ENCODE measurements at places on chromosomes 4 and X.

DNA sequence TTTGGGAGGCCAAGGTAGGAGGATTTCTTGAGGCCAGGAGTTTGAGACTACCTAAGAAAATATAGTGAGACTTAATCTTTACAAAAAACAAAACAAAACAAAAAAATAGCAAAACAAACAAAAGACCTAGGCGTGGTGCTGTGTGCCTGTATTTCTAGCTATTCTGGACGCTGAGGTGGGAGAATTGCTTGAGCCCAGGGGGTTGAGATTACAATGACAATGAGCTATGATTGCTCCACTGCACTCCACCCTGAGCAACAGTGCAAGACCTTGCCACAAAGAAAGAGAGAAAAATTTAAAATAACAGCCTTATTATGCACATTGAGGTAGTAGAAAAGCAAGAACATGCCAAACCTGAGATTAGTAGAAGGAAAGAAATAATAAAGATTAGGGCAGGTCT lies 657.7 kb downstream of the PDHA2 start:
- DNase-seq, result no peak

GRCh38 chrX:149161435-149162088 lies 343.5 kb downstream of the IDS start:
- DNase-seq, result no peak

DNA sequence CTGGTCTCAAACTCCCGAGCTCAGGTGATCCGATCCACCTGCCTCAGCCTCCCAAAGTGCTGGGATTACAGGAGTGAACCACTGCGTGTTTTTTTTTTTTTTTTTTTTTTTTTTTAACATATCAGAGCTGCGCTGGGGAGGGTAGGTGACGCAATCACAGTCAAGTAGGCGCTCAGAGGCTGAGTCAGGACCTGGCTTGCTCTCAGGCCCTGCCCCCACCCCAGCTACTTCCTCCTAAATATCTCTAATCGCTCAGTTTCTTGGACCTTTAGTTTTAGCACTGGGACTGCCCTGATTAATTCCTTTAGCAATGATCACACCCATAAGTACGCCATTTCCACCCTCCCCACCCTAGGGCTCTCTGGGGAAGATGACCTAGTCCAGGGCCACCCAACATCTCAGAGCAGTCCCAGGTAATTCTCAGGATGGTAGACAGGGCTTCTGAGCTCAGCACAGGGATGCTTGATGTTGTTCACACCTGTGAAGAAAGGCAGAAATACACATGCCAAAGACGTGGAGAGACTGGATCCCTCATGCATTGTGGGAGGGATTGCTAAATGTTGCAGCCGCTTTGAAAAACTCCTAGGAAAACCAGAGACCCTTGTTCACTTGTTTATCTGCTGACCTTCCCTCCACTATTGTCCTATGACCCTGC lies 50.2 kb downstream of the DDX3X start:
- peak; percentile 73 for DNase-seq

GRCh38 chr4:138981930-138982390 lies 33.6 kb upstream of the NOCT start:
- peak; percentile 49 for DNase-seq

- DNase-seq, result no peak
Measured at GRCh38 chrX:2888309-2888708, 40.8 kb downstream of the ARSD start.

DNA sequence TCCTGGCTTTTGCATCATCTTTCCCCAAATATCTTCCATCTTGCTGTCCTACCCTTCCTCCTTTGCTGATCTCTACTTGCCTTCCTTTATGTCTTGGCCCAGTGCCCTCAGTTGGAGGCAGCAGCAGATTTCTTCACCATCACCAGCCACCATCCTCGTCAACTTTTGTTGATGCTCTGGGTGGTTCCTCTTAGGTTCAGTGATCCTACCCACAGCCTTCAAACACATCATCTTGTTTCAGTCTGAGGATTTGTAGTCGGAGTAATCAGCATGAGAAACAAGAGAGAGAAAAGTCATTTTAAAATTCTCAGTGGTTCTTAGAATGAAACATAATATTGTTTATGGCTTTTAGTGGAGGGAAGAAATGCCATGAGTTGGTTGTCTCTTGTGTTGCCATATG lies 65.8 kb downstream of the FTHL17 start:
- no peak for DNase-seq

- DNase-seq, result peak; percentile 29
Measured at GRCh38 chr4:172042714-172043114, 229.5 kb downstream of the GALNTL6 start.

- peak; percentile 65 for DNase-seq
Measured at GRCh38 chrX:118459494-118459893, 36.1 kb upstream of the DOCK11 start.

DNA sequence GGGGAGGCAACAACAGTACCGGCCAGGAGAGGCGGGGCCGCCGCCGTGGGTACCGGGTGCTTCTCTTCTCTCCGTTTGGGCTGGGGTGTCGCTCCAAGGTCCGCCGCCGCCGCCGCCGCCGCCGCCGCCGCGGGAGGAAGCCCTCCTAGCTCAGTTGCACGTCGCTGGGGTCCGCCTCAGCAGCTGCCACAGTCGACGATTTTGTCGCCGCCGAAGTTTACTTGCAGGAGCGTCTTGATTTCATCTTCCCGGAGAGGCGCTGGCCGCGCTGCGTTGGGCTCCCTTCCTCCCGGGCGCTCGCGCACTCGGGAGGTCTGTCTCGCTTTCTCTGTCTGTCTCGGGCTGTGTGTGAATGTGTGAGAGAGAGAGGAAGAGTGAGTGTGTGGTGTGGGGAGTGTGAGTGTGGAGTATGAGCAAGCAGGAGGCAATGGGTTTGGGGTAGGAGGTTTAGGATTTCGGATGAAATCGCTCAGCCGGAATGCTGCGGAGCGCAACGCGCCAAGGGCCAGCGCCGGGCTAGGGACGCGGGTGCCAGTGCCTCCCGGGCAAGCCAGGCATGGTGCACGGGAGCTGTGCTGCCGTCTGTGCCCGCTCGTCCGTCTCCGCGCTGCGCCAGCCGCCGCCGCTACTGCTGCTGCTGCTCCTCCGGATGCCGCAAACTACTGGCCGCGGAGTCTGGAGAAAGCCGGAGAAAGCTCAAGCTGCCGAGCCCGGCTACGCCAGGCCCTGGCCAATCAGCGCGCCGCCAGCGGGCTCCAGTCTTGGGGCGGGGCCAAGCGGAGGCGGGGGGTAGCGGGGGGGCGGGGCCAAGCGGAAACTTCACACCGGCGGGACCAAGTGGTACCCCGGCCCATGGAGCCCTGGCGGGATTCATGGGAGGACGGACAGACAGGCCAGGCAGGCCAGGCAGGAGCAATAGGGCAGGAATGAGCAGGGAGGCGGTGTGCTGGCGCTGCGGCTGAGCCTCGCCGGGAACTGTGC lies at the start of gene PCDH19:
Gene PCDH19, minus strand, starts transcription at position 664 of the 981 bp plus-strand sequence. CDS start 1,676 bp downstream, outside the sequence.
- peak; percentile 13 for DNase-seq

All from hematopoietic multipotent progenitor cell treated with erythropoietin and hydrocortisone succinate and interleukin-3 and kit ligand, for 6 days (in vitro differentiated cells).